Activated CD8-positive, alpha-beta memory T cell treated with anti-CD3 and anti-CD28 coated beads for 4 hours (primary cell): ENCODE measurements at places on chromosomes 6 and 20.

GRCh38 chr6:165661664-165662025, 1.4 kb downstream of the PDE10A start:
- DNase-seq = no peak

- no peak for DNase-seq
Observed at GRCh38 chr6:15431762-15432483, 186.1 kb downstream of the JARID2 start.

DNA sequence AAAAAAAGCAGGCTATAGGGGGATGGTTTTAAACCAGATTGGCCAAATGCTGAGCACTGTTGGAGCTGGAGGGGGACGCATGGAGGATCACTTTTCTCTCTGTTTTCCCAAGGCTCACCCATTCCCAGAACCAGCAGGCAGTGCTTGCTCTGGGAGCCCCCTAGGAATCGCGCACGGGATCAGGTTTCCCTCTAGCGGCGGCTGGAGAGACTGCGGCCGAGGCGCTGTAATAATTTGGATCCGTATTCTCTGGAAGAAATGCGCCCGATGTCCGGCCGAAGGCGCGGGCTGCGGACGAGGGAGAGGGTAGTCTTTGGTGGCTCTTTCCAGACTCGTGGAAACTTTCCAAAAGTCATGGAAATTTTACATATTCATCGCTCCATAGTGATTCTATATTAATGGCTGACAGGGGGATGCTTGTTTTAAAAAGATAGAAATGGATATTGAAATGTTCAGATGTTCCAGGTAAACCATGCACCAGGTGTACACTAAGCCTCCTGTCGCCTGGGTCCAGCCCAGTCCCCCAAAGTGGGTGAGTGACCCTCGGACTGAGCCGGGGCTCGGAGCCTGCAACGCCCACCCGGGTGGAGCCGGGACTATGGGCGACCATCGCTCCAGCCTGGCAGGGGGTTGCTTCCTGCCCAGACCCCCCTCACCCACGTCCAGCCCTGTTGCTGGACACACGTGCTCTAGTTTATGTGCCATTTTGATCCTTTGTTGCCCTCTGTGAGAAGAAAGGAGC, 78.7 kb upstream of the PHACTR3 start:
- DNase-seq = no peak

GRCh38 chr20:32547753-32548034, 37.4 kb downstream of the NOL4L start:
- DNase-seq = no peak

DNA sequence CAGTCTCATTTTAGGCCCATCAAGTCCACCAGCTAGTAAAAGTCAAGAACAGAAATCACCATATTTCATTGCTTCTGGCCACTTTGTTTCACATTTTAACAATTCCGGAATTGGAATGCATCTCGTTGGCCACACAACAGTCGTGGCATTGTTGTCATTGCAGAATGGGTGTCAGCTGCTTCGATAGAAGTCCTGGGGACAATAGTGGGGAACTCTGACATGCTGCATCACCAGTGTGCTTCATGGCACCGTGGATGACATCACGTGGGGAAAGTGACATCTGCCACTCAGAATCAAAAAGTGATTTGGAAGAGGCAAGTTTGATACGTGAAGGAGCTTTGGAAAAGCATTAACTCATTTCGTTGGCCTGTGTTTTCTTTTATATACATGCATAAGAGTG, 43.8 kb upstream of the XRN2 start:
- DNase-seq = no peak

- DNase-seq = no peak
Observed at GRCh38 chr20:17654649-17655285, 27.3 kb downstream of the RRBP1 start.

DNA sequence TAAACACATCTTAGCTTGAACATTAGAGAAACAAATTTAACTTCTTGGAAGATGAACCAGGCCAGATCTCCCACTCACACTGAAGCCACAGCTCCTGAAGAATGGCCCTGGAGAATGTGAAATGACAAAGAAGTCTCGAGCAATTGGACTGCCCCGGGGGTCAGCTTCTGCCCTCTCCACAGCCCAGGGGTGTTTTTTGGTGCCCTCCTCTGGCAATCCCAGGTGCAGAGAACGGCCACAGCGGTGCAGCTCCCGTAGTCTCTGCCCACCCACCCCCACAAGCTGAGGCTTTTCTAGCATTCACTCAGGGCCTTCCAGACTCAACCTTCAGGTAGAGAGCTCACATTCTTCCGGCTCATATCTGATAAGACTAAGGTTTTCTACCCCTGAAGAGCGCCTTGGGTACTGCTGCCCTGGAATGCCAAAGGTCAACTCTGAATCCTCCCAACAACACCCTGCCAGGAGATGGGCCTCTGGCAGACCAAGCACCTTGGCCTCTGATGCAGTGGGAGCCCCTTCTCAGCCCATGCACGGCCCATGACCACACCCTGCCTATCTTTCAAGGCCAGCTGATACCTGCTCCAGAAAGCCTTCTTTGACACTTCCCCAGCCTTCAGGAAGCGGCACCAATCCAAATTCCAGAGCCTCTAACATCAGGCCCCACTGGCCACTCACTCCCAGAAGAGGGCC, 208.3 kb downstream of the SYNDIG1 start:
- no peak for DNase-seq

DNA sequence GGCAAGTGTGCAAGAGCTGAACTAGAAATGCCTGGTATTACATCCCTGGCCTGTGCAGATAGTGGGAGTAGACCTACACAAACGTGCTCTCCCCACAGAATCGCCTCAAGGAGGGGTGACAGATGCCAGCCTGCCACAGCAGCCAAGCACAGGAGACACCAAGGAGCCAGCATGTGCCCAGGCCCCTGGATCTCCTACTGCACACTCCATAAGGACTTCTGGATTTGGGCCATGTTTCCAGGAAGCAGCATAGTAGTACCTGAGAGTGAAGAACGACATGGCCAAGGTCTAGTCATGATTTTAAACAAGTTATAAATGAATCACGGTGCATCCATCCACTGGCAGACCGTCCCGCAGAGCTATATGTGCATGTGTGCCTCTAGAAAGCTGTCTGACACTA, 232.2 kb downstream of the SYNDIG1 start:
- DNase-seq = no peak

DNA sequence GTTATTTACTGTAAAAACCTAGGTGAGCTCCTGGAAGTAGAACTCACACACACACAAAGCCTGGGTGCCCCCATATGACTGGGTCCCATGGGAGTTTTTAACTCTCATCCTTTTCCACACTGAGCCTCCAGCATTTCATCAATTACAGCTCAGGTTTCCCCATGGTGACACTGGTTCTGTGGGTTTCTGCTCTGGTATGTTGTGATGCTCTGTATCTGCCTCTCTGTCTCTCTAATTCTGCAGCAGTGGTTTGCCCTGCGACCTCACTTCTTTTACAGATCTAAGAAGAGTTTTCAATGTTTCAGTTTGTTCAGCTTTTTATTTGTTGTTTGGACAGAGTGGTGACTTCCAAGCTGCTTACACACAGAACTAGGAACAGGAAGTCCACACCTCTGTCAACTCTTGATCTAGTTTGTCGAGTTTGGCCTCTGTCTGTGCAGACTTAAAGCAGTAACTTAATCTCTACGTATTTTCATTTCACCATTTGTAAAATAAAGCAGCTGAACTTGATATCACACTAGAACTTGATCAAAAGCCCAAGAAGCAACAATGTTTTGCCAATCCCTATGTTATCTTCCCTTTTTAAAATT, 554.3 kb downstream of the EPHA7 start:
- no peak for DNase-seq

GRCh38 chr20:47815416-47815806, 30.1 kb upstream of the SULF2 start:
- DNase-seq = no peak

DNA sequence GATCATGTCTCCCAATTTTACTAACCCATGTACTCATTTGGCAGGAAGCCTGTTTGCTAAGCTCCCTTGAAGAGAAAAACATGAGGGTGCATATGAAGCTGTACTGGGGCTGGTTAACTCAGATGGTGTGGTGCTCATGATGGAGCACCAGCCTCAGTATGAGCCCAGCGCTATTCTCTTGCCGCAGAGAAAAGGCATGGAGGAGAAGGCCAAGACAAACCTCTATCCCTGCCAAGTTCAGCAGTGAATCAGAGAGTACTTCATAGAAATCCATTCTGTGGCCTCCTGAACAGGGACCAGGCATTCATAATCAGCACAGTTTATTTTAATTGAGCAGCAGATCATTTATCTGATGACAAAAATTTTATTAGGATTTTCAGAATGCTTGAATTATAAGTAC, 398.1 kb downstream of the LMBRD1 start:
- DNase-seq = no peak

DNA sequence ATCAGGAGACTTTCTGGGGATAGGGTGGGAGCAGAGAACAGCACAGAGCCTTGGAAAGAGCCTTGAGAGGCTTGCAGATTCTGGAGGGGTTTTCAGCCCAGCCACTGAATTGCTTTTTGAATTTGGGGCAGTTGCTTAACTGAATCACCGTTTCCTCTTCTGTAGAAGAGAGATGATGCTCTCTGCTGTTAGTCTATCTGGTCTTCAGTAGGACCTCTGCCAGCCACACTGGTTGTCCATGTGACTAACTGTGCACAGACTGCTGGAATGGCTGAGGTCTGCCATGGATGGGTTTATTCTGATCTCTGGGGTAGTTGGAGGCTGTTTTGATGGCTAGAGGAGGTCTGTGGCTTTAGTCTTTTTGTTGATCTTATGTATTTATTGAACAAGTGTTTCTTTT, 21.4 kb upstream of the PRDM1 start:
- no peak for DNase-seq
